Prostate gland (tissue), 2 donors: ENCODE measurements at places on chromosomes 4 and X. TPM values are rescaled to one million over a fixed set of nuclear protein-coding genes. Genes with fewer than 3 reads are reported as not detected.

DNA sequence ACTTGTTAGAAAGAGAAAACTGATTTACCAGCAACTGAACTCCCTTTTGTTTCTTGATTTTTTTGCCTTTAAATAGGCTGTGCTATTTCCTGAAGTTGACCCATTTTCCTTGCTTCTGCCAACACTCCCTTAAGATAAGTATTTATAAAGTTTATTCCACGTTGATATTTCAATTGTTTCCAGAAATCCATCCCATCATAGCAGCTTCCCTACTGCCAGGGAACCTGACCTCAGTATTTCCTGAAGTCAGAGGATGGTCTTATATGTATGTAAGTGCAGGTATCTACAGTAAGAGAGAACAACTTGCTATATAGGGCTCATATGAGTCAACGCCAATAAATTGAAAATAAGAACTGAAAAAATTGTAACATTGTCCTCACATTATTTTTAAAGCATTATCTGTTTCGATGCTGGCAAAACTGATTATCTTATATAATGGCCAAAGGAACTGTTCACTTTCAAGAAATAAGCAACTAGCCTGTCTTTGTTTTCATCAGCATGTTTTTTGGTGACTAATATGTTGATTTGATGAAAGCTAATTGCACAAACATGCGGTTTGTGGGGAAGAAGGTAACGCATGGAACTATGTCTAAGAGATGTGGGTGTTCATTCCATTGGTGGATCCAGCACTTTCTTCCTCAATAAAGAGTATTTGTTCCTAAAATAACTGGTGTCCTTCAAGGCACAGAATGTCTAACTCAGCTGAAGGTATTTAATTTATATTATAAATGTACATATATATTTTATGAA is 4.7 kb downstream of the LIMCH1 start:
- no peak overlapping the region for H3K27ac ChIP-seq
- H3K27me3 ChIP-seq, result no peaks in the 10 kb centered on the region
- DNase-seq, result no peak
- H3K4me3 ChIP-seq, result no peak overlapping the region
- peaks cover 8% of the 10 kb centered on the region for H3K4me1 ChIP-seq

DNA sequence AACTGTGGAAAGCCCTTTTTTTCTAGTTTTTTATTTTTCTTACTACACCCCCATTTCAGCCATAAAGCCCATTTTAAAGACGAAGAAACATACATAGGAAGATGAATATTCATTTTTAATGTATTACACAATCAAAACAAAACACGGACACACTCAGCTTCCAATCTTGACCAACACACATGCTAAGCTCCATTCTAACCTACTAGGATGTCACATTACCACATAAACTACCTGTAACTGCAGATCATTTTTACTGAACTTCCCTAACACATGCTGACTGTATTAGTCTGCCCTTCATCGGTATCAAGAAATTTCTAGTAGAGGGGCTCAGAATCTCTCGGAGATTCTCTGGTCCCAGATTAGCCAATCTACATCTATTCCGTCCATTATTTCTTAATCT is 1.8 kb downstream of the CCNI start:
- peak overlapping the region; percentile 100 for H3K27ac ChIP-seq
- no peak for DNase-seq
- no peaks in the 10 kb centered on the region for H3K4me1 ChIP-seq
- H3K4me3 ChIP-seq, result peak overlapping the region; percentile 98
- H3K27me3 ChIP-seq, result no peaks in the 10 kb centered on the region
- no peaks in the 10 kb centered on the region for H3K36me3 ChIP-seq

Gene ESX1
- not detected for total RNA-seq

DNA sequence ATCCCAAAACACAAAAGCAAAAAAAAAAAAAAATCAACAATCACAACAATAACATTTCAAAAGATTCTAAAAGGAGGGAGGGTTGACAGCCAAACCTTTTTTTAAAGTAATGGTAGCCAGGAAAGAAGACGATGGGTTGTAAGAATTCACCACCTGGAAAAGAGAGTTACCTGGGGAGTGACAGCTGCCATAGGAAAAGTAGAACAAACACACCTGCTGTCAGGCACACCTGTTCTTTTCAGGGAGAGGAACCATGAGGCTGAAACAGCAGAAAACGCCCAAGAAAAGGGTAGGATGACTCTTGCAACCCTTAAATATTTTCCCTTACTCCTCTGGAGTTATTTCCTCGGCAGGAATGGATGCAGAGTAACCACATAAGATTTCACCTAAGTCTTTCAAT is 388.4 kb upstream of the TEX13C start:
- H3K4me1 ChIP-seq, result no peaks in the 10 kb centered on the region
- no peak overlapping the region for H3K27ac ChIP-seq
- H3K4me3 ChIP-seq, result no peak overlapping the region
- DNase-seq, result no peak
- no peaks in the 10 kb centered on the region for H3K36me3 ChIP-seq

DNA sequence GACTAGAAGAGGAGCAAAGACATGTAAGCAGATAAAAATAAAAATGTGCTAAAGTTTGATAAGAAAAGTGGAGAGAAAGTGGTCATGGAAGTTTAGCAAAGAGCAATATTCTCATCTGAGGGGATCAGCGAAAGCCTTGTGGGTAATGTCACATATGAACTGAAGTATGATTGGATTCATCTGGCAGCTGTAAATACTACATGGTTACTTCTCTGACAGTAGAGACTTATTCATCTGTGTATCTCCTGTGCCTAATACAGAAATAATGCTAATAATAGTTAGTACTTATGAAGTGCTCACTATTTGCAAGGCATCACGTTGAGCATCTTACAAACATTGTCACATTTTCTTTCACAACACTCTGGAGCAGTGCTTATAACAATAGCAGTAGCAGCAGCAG is 8.9 kb upstream of the IGSF1 start:
- no peaks in the 10 kb centered on the region for H3K36me3 ChIP-seq
- no peaks in the 10 kb centered on the region for H3K4me1 ChIP-seq
- no peak overlapping the region for H3K4me3 ChIP-seq
- no peaks in the 10 kb centered on the region for H3K27me3 ChIP-seq
- no peak overlapping the region for H3K27ac ChIP-seq
- DNase-seq, result no peak

Gene KLB
- 0.23 TPM for total RNA-seq
